Esophagus mucosa (tissue), 1 donor: ENCODE measurements at places on chromosomes 13 and 19. TPM values are rescaled to one million over a fixed set of nuclear protein-coding genes. Genes with fewer than 3 reads are reported as not detected.

The CNN1 gene
- 8.3 TPM for total RNA-seq

The MAP4K1 gene
- 3.4 TPM for total RNA-seq

The SHISA7 gene
- total RNA-seq, result not detected

The GRK1 gene
- not detected for total RNA-seq

DNA sequence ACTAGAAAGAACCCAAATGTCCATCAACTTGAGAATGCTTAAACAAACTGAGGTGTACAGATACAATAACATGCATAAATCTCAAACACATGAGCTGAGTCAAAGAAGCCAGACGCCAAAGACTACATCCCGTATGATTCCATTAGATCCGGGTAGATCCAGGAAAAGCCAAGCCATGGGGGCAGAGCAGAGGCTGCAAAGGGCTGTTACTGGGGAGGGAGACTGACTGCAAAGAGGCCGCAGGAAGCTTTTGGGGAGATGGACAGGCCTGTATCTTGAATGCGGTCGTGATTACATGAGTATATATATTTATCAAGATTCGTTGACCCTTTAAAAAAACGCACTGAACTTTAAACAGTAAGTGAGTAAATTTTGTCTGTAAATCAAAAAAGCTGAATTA, 28.7 kb downstream of the GGACT start:
- no peak for ATAC-seq
